ENCODE measurements at places on chromosomes 3 and 15. TPM values are rescaled to one million over a fixed set of nuclear protein-coding genes. Genes with fewer than 3 reads are reported as not detected.

The IGSF11 gene
- 4.1 TPM for total RNA-seq

The MYL3 gene
- not detected for total RNA-seq

- peaks cover 10% of the 10 kb centered on the region for H3K27me3 ChIP-seq
- H3K4me3 ChIP-seq = peak overlapping the region; percentile 93
- H3K4me1 ChIP-seq = peaks cover 25% of the 10 kb centered on the region
- H3K27ac ChIP-seq = no peak overlapping the region
- DNase-seq = no peak
Observed at GRCh38 chr15:74613953-74614743, 1.5 kb upstream of the CLK3 start.

DNA sequence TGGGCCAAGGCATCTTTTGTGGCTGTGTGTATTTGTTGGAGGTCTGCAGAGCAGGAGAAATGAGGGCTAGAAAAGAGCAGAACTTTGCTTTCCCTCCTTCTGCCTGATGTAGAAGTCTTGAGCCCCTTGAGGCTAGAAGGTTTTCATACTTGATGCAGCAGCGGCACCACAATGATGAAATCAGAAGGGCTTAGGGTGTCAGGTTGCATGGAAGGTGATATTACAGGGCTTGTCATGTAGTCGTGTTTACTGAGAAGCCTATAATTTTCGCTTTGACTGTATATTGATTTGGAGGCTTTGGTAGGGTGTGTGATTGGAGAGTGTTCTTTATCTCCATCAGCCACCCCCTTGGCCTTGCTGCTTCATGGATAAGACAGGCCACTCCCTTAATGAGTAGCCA lies 339.8 kb downstream of the THSD4 start:
- DNase-seq = no peak
- H3K36me3 ChIP-seq = no peaks in the 10 kb centered on the region
- no peak overlapping the region for H3K4me3 ChIP-seq

- no peaks in the 10 kb centered on the region for H3K4me1 ChIP-seq
- no peak overlapping the region for H3K27ac ChIP-seq
- H3K4me3 ChIP-seq = no peak overlapping the region
- H3K36me3 ChIP-seq = no peaks in the 10 kb centered on the region
Observed at GRCh38 chr3:145623349-145623748, 537.6 kb downstream of the PLOD2 start.

The GP9 gene
- total RNA-seq = not detected

DNA sequence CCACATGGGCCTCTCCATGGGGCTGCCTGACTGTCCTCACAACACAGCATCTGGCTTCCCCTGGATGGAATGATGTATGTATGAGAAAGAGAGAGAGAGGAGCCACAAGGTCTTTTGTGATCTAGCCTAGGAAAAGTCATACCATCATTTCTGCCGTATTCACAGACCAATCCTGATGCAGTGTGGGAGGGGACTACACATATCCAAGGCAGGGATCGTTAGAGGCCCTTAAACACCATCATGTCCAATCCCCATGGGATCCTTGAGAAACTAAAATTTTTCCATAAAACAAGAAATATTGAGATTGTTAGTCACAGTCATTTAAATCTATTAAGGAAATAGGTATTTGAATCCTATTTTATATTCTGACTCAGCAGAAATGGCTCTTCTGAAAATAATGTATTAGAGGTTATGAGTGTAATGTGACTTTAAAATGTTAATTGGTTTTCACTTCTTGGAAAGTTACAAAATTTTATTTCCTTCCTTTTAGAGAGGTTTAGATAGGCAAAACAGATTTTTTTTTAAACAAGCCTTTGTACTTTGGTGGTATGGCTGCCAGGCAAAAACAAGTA lies 65.1 kb upstream of the TSC22D2 start:
- no peak for DNase-seq
- no peaks in the 10 kb centered on the region for H3K4me1 ChIP-seq
- no peaks in the 10 kb centered on the region for H3K36me3 ChIP-seq
- H3K27ac ChIP-seq = no peak overlapping the region

The STARD9 gene
- 11.9 TPM for total RNA-seq

The KBTBD8 gene
- 5.6 TPM for total RNA-seq

The IL12A gene
- total RNA-seq = 0.77 TPM

The PRSS50 gene
- 1.9 TPM for total RNA-seq

The WNT7A gene
- not detected for total RNA-seq

The ALS2CL gene
- 0.71 TPM for total RNA-seq

GRCh38 chr3:19652336-19652735 lies 281.7 kb downstream of the EFHB start:
- DNase-seq = peak; percentile 68
- no peak overlapping the region for H3K4me3 ChIP-seq
- H3K27me3 ChIP-seq = no peaks in the 10 kb centered on the region
- H3K27ac ChIP-seq = peak overlapping the region; percentile 68

GRCh38 chr3:32432711-32433530 lies 41.3 kb downstream of the CMTM7 start:
- no peaks in the 10 kb centered on the region for H3K4me1 ChIP-seq
- DNase-seq = no peak
- H3K27ac ChIP-seq = no peak overlapping the region
- no peaks in the 10 kb centered on the region for H3K36me3 ChIP-seq

GRCh38 chr3:157030712-157031111 lies 129.2 kb downstream of the CCNL1 start:
- no peak overlapping the region for H3K4me3 ChIP-seq
- no peak overlapping the region for H3K27ac ChIP-seq
- no peaks in the 10 kb centered on the region for H3K36me3 ChIP-seq
- H3K4me1 ChIP-seq = peaks cover 10% of the 10 kb centered on the region

The PLAAT1 gene
- total RNA-seq = 5.0 TPM

GRCh38 chr15:71225851-71226250 lies 110.6 kb downstream of the THSD4 start:
- H3K27me3 ChIP-seq = no peaks in the 10 kb centered on the region
- H3K4me1 ChIP-seq = peaks cover 26% of the 10 kb centered on the region
- no peak for DNase-seq
- no peaks in the 10 kb centered on the region for H3K36me3 ChIP-seq
- H3K4me3 ChIP-seq = no peak overlapping the region

- peak; percentile 54 for DNase-seq
- peak overlapping the region; percentile 98 for H3K4me3 ChIP-seq
- no peak overlapping the region for H3K27ac ChIP-seq
- H3K27me3 ChIP-seq = peaks cover 53% of the 10 kb centered on the region
Observed at GRCh38 chr15:52527911-52528563, 643 bp downstream of the MYO5A start.

The STRC gene
- 1.7 TPM for total RNA-seq

The SNUPN gene
- 18.4 TPM for total RNA-seq

GRCh38 chr15:66684136-66684681 lies 17.8 kb upstream of the SMAD6 start:
- H3K27me3 ChIP-seq = no peaks in the 10 kb centered on the region
- DNase-seq = no peak
- H3K36me3 ChIP-seq = no peaks in the 10 kb centered on the region

DNA sequence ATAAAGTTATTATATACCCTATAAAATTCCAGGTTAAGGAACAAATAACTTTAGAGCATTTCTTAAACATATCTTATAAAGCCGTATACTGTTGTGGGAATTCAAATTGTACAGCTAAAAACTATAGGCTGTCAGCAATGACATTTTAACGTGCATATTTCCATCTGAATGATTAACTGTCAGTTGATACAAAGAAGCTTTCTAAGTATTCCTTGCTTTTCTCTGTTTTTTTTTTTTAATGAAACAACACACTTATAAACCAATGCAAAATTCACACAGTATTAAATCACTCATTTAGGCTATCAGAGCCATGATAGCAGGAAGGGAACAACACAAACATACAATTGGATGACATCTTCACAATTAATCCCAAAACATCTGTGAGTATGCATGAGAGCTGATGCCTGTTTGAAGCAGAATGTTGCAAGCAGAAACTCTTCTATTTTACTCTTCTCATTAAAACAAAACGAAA lies 61.9 kb downstream of the CTDSPL start:
- H3K27ac ChIP-seq = no peak overlapping the region
- no peaks in the 10 kb centered on the region for H3K36me3 ChIP-seq
- peaks cover 15% of the 10 kb centered on the region for H3K4me1 ChIP-seq
- no peak overlapping the region for H3K4me3 ChIP-seq
- DNase-seq = no peak

The VEPH1 gene
- 0.96 TPM for total RNA-seq

DNA sequence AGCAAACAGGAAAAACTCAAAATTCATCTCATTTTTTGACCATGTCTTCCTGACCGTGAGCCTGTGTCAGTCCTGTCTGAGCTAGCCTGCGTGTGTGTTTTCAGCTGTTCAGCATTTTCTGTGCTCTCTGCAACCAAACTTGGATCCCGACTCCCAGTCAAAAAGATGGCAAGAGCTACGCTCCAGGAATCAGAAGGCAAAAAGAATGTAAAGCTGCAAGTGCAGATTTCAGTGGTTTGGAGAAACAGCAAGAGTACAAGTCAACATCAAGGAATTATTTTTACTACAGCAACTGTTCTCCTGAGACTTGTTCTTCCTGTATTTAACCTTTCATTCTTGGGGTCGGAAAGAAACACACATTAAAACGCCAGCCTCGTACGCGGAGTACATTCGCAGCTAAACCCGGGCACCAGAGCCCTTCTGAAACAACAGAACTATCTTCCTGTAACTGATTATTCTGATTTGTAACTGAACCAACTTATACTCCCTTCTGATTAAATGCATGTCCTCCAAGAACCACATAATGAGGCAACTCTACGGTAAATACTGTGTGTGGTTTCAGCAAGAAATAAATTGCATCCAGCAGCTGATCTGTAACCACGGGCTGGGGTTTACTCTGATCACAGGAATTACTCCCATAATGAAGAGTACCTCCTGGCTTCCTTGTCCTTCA lies 107.4 kb downstream of the LRIG1 start:
- DNase-seq = no peak
- H3K36me3 ChIP-seq = peaks cover 41% of the 10 kb centered on the region
- no peak overlapping the region for H3K4me3 ChIP-seq
- peak overlapping the region; percentile 32 for H3K27ac ChIP-seq

The SAMMSON gene
- total RNA-seq = not detected

The DUOXA2 gene
- total RNA-seq = not detected

GRCh38 chr3:134340362-134340981 lies 33.8 kb downstream of the AMOTL2 start:
- DNase-seq = no peak
- H3K36me3 ChIP-seq = no peaks in the 10 kb centered on the region
- no peaks in the 10 kb centered on the region for H3K27me3 ChIP-seq
- H3K4me3 ChIP-seq = no peak overlapping the region
- no peaks in the 10 kb centered on the region for H3K4me1 ChIP-seq

GRCh38 chr3:17367171-17367570 lies 375.3 kb downstream of the TBC1D5 start:
- no peaks in the 10 kb centered on the region for H3K36me3 ChIP-seq
- no peak overlapping the region for H3K27ac ChIP-seq
- DNase-seq = no peak

The GOLGA8T gene
- total RNA-seq = not detected

The TGM4 gene
- total RNA-seq = 0.04 TPM

DNA sequence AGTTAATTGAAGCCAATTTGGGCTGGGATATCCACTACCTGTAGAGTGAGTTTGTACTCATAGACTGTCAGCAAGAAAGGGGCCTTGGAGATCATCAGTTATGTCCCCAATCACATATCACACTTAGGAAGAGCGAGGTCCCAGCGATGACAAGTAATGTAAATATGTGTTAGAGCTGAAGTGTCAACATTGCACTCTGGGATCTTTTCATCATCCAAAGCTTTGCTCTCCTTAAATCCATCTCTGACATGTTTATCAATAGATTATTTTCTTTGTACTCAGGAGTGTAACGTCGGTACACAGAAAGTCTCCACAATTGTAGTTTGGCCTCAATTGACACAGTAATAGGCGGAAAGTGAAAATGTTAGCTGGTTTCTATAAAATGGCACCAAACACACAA lies 113.7 kb upstream of the TPRG1 start:
- H3K27me3 ChIP-seq = no peaks in the 10 kb centered on the region
- DNase-seq = no peak
- no peaks in the 10 kb centered on the region for H3K36me3 ChIP-seq

- no peak overlapping the region for H3K27ac ChIP-seq
- no peaks in the 10 kb centered on the region for H3K4me1 ChIP-seq
- DNase-seq = no peak
- H3K4me3 ChIP-seq = no peak overlapping the region
- no peaks in the 10 kb centered on the region for H3K36me3 ChIP-seq
- H3K27me3 ChIP-seq = no peaks in the 10 kb centered on the region
Observed at GRCh38 chr3:189567766-189568420, 63.3 kb upstream of the TP63 start.

GRCh38 chr15:78431955-78432354 lies 6.1 kb upstream of the IREB2 start:
- H3K27ac ChIP-seq = no peak overlapping the region
- H3K4me3 ChIP-seq = no peak overlapping the region
- H3K4me1 ChIP-seq = no peaks in the 10 kb centered on the region
- H3K27me3 ChIP-seq = no peaks in the 10 kb centered on the region
- no peak for DNase-seq

Measured in neural progenitor cell (in vitro differentiated cells).